ENCODE measurements at places on chromosomes 2 and 18.

GRCh38 chr2:215693999-215694580 lies 258.2 kb upstream of the FN1 start:
- DNase-seq: no peak

GRCh38 chr2:212505586-212505985 lies 33.0 kb downstream of the ERBB4 start:
- DNase-seq: no peak

- no peak for DNase-seq
These were observed 17.2 kb downstream of the UGGT1 start for GRCh38 chr2:128108166-128108565.

DNA sequence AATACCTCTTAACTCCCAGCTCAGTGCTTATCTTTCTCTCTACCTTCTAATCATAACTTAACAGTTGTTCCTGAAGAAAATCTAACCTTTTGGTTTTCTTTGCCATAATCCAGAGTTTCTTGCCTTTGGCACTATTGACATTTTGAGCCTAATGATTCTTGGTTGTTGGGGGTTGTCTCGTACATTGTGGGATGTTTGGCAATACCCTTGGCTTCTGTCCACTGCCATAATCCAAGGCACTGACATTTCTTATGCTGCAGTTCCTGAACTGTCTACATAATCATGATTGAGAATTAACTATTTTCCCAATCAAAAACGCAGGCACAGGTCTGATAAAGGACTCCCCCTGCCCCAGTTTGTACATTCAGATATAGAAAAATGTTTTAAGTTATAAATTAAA lies 203.2 kb upstream of the MEX3C start:
- DNase-seq: no peak

DNA sequence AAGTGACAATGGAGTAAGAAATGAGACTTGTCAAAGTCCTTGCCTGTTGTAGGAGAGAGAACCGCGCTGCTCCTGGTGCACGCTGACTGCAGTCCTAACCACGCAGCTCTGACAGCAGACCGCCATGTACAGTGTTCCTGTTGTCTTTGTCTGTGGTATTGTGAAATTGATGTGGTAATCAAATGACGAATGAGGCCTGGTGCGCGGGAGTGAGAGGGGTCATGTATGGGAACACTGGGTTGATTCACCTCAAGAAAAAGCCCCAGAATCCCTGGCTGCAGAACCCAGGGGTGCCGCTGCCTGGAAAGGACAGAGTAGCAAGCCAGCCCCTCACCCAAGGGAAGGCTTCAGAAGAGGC lies 64.0 kb downstream of the INPP4A start:
- DNase-seq: no peak

GRCh38 chr2:23586741-23587306 lies 201.8 kb downstream of the KLHL29 start:
- DNase-seq: no peak

- DNase-seq: peak; percentile 85
These were observed 779 bp downstream of the PTPRN start for GRCh38 chr2:219308142-219309101.

- DNase-seq: no peak
These were observed 264.3 kb downstream of the NOL4 start for GRCh38 chr18:33960417-33960816.

GRCh38 chr18:76335859-76336640 lies 159.0 kb downstream of the ZNF516 start:
- no peak for DNase-seq
